ENCODE measurements at places on chromosomes 13 and 19.

- DNase-seq: no peak
These were observed 35.4 kb downstream of the PCCA start for GRCh38 chr13:100124265-100124664.

DNA sequence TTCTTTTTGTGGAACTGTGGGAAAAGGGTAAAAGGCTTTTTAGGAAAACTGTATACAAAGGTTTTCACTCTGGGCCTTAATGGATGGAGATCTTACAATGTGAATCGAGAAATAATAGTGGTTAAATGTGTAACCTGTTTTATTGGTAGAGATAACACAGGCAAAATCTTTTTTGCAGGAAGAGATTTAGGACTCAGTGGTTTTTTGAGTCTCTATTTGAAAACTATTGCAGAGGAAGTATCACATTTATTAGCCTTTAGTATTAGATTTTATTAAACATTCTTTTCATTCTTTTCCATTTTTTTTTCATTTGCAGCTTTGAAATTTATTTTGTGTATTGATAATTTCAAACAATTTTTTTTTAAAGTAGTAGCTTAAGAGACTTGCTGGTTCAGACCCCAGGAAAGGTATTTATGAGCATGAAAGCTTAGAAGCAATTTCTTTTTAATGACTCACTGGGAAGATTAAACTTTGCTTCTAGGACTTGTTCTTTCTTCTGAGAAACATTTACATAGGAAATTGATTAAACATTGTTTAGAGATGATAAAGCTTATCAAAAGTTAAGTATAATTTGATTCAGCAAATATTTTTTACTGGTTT, 10.5 kb downstream of the KLF5 start:
- DNase-seq: no peak

GRCh38 chr13:40379196-40379595, 287.2 kb downstream of the FOXO1 start:
- DNase-seq: no peak

DNA sequence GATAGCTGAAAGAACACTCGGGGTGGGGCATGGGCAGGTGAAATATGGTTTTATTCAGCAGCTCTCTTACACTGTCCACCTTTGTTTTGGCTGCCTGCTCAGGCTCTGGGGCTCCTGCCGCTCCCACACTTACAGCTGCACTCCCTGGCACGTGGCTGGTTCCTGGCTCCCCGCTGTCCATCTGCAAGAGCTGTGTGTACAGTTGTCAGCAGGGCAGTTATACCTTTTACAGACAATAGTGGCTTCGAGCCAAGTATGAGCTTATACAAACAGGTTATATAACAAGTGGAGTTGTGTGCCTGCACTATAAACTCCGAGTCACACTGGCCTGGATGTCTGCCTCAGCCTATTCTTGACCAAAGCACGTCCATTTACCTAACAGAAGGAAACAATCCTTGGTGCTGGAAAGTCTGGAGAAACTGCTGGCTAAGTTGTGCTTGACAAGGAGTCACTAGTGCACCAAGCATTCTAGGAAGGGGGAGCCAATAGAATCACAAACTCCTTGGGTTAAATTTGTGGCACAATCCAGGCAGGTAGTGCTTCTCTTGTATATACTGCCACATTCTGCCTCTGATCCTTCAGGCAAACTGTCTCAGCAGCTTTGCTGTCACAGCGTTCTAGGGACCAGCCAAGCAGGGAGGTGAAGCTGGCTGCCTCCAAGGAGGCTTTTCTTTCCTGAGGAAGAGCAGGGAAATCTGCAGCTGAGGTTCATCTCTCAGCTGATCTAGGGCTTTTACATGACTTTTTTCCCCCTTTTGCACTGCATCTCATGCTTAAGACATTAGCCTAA, 68.2 kb downstream of the NHLRC3 start:
- no peak for DNase-seq

DNA sequence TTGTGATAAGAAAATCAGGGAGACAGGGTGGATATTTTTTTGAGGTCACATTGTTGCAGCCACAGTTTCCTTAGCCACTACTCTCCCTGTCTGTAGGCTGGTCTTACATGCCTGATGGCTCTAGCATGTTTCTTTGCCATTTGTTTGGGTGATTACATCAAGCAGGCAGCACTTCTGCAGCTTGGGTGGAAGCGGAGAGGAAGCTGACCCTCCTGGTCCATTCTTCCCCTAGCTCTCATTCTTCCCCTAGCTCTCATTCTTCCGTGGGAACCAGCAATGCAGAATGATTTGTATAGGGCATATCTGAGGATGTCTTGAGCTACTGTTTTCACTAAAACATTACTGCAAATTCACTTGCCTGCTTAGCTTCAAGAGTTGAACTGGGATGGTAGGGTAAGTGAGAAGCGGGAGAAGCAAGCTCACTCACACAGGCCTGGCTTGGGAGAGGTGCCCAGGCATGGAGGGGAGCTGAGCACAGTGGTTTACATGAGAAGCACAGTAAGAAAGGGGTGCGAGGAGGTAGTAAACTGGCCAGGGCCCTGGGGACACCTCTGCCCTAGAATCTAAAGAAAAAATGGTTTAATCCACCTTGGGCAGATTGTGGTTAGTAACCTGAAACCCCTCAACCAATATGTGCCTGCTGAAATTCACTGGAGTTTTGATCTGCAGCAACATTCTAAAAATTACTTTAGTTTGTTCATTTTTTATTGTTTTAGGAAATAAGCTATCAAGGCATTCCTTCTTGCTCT, 538.9 kb downstream of the RFC3 start:
- DNase-seq: no peak

- DNase-seq: no peak
These were observed 17.3 kb downstream of the SBK2 start for GRCh38 chr19:55519451-55520311.

GRCh38 chr19:1067341-1067957, 482 bp downstream of the ARHGAP45 start:
- DNase-seq: no peak

GRCh38 chr13:25686831-25687470, 315.2 kb downstream of the ATP8A2 start:
- DNase-seq: no peak

GRCh38 chr13:40961214-40961613, 57.9 kb downstream of the ELF1 start:
- no peak for DNase-seq

GRCh38 chr19:15575406-15575805, 39.6 kb upstream of the CYP4F8 start:
- no peak for DNase-seq

- DNase-seq: no peak
These were observed 25.5 kb downstream of the FGF21 start for GRCh38 chr19:48780631-48781391.

GRCh38 chr13:28140433-28141125, 2.2 kb downstream of the PAN3 start:
- DNase-seq: no peak

Measured in DND-41 (cell line).